ENCODE measurements at places on chromosomes 12 and 14.
A peak's percentile ranks its signal among the peaks of the same experiment; 100 is the strongest.

- DNase-seq = no peak
These were observed at the start of gene NOVA1 for GRCh38 chr14:26597589-26598080. Gene NOVA1, minus strand, starts transcription at chr14:26598033. Its CDS starts 597 bp downstream, at chr14:26597436.

GRCh38 chr12:56387152-56387736 lies 24.6 kb upstream of the APOF start:
- no peak for DNase-seq

GRCh38 chr14:36519431-36520321 lies at the start of gene NKX2-1:
Gene NKX2-1, minus strand, starts transcription at chr14:36520232. Its CDS starts 103 bp downstream, at chr14:36520129.
- DNase-seq = no peak

GRCh38 chr12:105064564-105065178 lies 19.6 kb downstream of the ALDH1L2 start:
- no peak for DNase-seq

DNA sequence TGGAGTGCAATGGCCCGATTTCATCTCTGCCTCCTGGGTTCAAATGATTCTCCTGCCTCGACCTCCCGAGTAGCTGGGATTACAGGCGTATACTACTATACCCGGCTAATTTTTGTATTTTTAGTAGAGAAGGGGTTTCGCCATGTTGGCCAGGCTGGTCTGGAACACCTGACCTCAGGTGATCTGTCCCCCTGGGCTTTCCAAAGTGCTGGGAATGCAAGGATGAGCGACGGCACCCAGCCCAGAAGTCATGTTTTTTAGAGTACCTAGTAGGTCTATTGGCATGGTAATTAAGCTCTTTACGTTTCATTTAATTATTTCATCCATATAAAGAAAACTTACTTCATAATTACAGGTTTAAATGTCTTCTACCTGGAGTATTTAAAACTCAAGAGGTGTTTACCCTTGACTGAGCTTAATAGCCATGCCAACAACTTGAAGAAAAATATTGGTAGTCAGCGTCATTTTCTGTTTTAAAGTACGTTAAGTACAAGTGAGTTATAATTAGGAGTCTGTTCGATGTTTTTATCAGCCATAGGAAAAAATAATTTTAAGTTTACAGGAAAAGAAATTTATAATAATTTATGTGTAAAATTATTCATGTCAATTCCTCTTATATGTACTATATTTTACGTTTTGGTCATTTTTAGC lies 4.0 kb downstream of the TMPO start:
- no peak for DNase-seq

- DNase-seq = no peak
These were observed 17.1 kb upstream of the DLK1 start for GRCh38 chr14:100709289-100710284.

DNA sequence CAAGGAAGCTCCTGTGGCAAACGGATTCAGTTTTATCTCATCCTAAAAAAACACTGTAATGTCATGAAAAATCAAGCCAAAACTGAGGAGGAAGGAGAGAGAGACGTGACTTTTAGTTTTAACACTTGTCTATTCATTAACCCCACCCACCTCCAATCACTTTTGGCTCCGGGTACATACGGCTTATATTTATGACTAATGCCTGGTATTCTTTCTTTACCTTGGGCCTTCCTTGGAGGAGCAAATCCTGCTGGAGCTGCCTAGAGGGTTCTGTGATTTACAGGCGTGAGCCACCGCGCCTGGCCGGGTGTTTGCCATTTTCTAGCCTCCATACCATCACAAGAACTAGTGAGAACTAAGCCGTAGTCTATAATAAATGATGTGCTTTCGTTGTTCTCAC lies 60.8 kb upstream of the RTRAF start:
- no peak for DNase-seq

GRCh38 chr12:31363416-31363809 lies 37.5 kb upstream of the SINHCAF start:
- DNase-seq = no peak

- DNase-seq = no peak
These were observed 93.7 kb downstream of the SOX5 start for GRCh38 chr12:23855813-23856212.

- DNase-seq = no peak
These were observed 8.2 kb upstream of the ESPL1 start for GRCh38 chr12:53259891-53260290.

- DNase-seq = no peak
These were observed 77.2 kb downstream of the RPL10L start for GRCh38 chr14:46574221-46574977.

GRCh38 chr12:105547786-105548185 lies 217.3 kb downstream of the C12orf75 start:
- no peak for DNase-seq

GRCh38 chr12:132400011-132400641 lies 70.7 kb upstream of the GALNT9 start:
- no peak for DNase-seq

- no peak for DNase-seq
These were observed 67.2 kb downstream of the HECTD4 start for GRCh38 chr12:112314981-112315380.

- no peak for DNase-seq
These were observed 26.2 kb upstream of the TCL1B start for GRCh38 chr14:95659990-95660385.

DNA sequence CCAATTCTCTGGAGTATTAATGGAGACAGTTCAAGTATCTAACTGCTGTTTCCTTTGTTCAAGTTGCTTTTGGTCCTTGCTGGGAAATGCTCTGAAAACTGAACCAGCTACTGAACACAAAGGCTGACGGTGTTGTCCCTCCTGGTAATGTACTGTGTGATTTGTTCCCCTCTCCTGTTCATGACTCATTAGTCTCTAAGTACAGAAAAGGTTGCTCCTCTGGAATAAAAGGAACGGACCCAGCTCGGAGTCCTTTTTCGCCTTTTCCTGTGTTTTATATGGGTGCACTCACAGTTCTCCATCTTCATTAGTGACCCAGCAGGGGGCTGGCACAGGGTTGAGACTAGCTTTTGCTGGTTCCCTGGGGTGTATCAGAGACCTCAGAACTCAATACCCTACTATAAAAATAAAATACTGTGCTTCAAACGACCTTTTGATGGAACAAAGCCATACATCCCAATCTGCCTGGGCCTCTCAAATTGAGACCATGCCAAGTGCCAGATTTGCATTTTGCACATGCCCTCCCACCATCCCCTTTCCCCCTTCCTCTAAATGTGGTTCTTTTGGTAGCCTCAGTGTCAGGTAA lies 269.7 kb downstream of the RAD51B start:
- DNase-seq = no peak

DNA sequence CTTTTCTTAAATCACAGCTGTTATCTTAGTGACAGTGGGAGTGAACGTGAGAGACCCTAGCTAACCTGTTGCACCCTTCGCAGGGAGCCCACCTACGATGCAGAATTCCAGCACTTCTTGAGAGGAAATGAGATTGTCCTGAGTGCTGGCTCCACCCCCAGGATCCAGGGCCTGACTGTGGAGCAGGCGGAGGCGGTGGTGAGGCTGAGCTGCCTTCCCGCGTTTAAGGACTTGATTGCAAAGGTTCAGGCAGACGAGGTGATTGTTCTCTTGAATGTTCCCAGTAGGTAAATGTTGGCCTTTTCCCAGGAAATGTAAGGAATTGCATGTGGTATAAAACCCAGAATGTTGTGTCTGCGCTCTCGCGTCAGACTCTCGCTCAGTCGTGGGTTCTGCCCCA lies 46.7 kb downstream of the HSP90AA1 start:
- no peak for DNase-seq

DNA sequence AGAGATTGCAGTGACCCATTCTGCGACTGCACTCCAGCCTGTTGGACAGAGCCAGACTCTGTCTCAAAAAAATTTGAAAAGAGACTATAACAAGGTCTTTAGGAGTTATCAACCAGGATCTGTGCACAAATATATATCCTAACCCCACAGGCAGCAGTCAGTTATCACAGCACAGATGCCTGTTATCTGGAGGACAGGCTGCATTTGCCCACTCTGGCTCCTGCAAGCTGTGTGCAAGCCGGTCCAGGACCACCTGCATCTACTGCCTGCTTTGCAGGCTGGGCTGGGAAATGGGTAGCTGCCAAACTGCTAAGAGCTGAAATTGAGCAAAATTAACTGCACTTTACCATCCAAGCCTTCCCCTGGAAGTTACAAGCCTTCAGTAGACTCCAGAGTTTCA lies 21.4 kb upstream of the RCOR1 start:
- no peak for DNase-seq

DNA sequence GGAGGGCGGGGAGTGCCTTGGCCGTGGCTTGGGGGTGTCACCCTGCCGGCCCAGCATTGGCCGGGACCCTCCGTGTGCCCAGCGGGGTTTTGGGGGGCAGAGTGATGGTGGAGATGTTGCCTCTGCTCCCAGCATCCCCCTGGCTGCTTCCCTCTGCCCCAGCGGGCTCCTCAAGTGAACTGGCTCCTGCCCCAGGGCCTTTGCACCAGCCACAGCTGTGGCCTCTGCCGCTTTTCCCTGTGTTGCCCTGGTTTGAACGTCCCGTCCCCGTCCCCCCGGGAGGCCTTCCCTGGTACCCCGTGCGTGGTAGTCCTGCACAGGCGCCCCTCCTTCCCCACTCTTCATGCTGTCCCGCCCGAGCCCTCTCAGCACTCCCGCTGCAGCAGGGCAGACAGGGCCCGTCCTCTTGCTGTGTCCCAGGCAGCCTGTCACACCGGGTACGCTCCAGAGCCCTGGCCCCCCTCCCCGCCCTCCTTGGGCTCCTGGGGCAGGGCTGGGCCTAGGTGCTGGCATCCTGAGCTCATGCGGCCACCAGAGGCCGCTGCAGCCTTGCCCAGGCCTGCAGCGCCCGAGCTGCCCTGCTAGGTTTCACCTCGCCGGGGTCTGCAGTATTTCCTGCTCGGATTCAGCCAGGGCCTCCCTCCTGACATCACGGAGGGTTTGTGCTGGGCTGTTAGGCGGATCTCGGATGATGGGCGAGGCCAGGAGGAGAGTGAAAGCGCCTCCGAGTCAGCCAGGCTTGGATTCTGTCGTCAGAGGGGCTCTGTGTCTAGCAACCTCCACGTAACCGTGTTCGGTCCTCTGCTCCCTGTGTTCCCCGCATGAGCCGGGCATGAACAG lies 9.5 kb downstream of the NOC4L start:
- DNase-seq = peak; percentile 70

- no peak for DNase-seq
These were observed 73.8 kb downstream of the KIAA0586 start for GRCh38 chr14:58501214-58501816.

- no peak for DNase-seq
These were observed 25.5 kb downstream of the LRTM2 start for GRCh38 chr12:1845886-1846285.

DNA sequence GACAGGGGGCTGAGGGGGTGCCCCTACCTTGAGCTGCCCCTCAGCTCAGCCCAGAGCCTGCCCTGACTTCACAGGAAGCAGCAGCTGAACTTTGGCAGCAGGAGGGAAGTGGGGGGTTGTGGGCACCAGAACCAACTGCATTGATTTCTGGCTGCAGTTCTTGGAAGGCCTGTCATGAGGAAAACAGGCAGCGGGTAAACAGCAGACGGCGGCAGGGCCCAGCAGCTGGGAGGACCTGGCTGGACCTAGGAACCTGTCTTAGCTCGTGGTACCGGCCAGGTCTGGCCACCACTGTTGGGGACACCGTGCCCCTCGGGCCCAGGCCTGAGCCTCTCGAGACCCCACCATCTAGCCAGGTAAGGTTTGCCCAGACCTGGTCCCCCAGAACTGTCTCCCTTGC lies 154.2 kb upstream of the MYL2 start:
- DNase-seq = no peak

- DNase-seq = no peak
These were observed 142.0 kb downstream of the SEC23A start for GRCh38 chr14:38960946-38961531.

GRCh38 chr12:64411427-64411826 lies 7.2 kb downstream of the XPOT start:
- no peak for DNase-seq

- no peak for DNase-seq
These were observed 186.4 kb upstream of the PRMT8 start for GRCh38 chr12:3304436-3305165.

- no peak for DNase-seq
These were observed 52.3 kb downstream of the PPM1H start for GRCh38 chr12:62882696-62883095.

- DNase-seq = no peak
These were observed 20.7 kb downstream of the IQSEC3 start for GRCh38 chr12:87315-87714.

GRCh38 chr12:132263061-132263360 lies 66.4 kb downstream of the GALNT9 start:
- no peak for DNase-seq

DNA sequence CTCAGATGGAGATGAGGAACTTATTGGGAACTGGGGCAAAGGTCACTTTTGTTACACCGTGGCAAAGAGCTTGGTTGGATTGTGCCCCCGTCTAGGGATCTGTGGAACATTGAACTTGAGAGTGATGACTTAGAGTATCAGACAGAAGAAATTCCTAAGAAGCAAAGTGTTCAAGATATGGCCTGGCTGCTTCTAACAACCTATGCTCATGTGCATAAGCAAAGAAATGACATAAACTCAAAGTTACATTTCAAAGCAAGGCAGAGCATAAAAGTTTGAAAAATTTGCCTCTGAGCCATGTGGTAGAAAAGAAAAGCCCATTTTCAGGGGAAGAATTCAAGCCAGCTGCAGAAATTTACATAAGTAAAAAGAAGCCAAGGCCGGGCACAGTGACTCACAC lies 21.5 kb upstream of the RAP1B start:
- DNase-seq = no peak

DNA sequence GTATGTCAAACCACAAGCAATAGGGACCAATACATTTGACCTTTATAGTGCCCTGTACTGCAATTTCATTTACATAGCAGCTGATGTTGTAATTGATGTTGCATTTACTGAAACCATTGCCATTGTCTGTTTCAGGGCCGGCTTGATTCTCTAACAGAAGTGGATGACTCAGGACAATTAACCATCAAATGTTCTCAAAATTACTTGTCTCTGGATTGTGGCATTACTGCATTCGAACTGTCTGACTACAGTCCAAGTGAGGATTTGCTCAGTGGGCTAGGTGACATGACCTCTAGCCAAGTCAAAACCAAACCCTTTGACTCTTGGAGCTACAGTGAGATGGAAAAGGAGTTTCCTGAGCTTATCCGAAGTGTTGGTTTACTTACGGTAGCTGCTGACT lies 216.0 kb downstream of the AKAP6 start:
- DNase-seq = no peak

DNA sequence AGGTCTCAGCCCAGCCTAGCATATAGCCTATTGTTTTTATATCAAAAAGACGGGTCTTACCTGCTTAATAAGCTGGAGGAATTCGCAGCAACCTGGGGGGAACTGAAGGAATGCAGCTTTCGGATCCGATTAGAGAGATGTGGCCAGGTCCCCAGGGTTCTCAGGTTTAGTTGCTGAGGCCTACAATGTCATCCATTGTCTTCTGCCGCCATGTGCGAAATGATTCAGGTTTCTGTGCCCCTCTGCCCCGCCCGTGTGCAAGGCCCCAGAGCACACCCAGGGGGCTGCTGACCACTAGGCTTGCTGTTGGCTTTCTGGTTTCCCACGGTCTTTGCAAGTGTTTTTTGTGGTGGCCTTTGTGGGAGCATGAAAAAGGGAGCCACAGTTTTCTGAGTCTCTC lies 154.5 kb upstream of the TBX3 start:
- DNase-seq = no peak

GRCh38 chr12:7197841-7198240 lies 8.4 kb downstream of the PEX5 start:
- DNase-seq = no peak
